Mesenchymal stem cell (in vitro differentiated cells and primary cell): ENCODE measurements at places on chromosomes 3 and 15.
A peak's percentile ranks its signal among the peaks of the same experiment; 100 is the strongest.

DNA sequence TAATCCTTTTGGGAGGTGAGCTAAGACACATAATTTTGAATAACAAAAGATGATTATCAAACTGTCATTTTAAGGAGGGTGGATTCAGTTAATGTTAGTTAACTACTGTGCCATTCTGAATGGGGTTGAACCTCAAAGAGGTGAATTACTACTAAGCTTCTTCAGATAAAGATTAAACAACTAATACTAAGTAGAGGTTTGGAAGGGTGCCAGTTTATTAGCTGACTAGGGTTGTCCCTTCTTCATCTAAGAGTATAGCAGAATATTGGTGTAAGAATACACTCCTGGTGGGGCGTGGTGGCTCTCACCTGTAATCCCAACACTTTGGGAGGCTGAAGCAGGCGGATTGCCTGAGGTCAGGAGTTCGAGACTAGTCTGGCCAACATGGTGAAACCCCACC, 123.1 kb upstream of the LRRFIP2 start:
- DNase-seq = no peak

DNA sequence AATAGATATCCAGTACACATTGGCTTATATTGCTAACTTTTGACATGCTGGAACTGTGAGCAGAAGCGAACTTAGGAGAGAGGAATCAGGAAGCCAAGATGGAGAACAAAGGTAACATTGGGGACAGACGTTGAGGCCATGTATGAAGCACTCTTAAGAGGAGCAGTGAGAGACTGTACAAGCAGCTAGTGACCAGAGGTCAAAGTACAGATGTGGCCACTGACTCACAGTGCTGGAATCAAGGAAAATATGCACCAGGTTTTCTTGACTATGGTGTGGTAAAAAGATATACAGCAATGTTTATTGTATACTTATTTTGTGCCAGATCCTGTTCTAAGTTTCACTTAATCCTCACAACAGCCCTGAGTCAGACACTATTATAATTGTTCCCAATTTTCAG, 2.0 kb upstream of the IL20RB start:
- DNase-seq = peak; percentile 93

GRCh38 chr3:72756900-72757299, 91.3 kb downstream of the SHQ1 start:
- no peak for DNase-seq

DNA sequence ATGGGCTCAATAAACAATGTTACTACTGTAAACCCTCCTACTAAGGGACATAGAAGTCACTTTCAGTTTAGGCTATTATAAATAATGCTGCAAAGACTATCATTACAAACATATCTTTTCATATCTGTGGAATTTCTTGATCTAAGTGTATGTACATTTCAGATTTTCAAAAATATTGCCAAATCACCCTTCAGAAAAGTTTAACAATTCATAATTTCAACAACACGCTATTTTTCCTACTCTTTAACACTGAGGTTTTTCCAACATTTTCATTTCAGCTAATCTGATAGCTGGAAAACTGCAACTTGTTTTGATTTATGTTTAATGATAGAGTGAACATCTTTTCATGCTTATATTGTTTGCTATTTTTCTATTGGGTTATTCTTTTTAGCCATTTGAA, 69.0 kb downstream of the ALDH1A2 start:
- DNase-seq = no peak

DNA sequence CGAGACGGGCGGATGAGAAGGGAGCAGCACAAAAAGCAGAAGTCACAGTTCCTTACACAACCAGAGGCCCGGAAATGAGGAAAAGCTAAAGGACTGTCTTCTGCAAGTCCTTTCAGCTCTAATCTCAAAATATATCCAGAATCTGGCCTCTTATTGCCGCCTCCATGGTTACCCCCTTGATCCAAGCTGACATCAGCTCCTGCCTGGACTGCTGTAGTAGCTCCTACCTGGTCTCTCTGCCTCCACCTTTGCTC, 324.0 kb upstream of the ROPN1 start:
- DNase-seq = no peak

DNA sequence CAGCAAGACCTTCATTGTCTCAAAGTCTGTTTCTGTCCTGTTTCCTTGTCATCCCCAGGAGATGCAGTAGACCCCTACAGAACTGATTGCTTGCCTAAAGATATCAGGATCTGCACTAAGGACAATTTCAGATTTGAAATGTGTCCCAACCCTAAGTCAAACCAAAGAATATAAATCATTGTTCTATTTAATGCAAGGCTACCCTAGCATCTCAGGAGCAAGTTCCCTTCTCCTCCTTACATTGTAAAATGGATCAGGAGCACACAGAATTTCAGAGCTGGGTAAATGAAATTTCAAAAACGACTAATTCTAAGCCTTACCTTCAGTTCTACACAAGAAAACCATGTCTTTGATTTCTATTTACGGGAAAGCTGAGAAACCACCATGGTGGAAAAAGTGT, 360.9 kb upstream of the KCNH8 start:
- DNase-seq = no peak

- no peak for DNase-seq
Measured at GRCh38 chr15:70125605-70126004, 27.9 kb upstream of the TLE3 start.

- DNase-seq = no peak
Measured at GRCh38 chr3:40464339-40465110, 7.4 kb downstream of the RPL14 start.

GRCh38 chr3:14549256-14549919, 9.2 kb upstream of the GRIP2 start:
- peak; percentile 26 for DNase-seq

- no peak for DNase-seq
Measured at GRCh38 chr3:23829242-23829934, 23.6 kb downstream of the UBE2E1 start.

DNA sequence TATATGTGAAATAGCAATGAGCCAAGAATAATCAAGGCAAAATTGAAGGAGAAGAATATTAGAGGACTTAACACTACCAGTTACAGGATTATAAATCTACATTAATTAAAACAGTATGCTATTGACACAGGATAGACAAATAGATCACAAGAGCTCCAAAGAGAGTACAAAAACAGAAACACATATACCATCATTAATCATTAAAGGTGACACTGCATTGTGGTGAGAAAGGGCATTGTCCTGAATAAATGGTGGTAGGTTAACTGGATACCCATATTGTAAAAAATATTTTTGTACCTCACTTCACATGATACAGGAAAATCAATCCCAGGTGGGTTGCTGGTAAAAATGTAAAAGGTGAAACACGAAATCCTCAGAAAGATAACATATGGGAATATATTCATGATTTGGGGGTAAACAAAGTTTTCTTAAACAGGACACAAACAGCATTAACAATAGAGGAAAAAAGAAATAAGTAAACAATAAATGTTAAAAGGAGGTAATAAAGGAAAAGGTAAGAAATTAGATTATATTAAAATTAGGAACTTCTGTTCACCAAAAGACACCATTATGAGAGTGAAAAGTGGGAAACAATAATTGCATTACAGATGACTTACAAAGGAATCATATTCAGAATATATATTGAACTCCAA, 145.2 kb downstream of the THRB start:
- DNase-seq = no peak

DNA sequence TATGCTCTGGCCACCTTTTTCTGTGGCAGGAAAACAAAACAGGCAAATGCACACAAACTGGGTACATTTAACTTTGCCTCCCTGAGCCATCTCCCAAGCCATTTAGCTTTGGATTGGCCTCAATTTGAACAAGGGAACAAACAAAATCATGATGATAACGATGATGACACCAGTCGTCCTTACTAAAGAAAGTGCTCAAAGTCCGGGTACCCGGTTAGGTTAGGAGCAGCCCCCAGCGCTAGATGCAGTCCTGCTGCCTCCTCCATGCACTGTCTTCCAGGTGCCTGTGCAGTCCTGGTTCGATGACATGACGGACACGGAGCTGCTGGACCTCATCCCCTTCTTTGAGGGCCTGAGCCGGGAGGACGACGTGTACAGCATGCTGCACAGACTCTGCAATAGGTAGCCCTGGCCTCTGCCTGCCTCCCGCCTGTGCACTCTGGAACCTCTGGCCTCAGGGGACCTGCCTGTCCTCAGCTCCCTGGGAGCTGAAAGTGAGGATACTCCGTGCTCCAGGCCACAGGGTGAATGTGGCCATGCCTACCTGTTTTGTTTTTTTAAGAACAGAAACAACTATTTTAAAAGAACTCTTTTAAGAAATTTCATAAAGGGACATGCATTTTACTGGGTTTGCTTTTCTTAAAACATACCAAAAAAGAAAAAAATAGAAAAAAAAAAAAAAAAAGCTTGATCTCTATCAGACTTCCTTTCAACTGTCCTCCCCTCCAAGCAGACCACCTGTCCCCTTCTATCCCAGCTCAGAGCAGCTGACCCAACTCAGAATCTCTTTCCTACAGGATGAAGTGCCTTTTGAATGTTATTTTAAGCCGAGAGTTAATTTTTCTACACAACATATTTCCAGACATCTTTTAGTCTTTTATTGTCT, 9.9 kb upstream of the VILL start:
- no peak for DNase-seq

GRCh38 chr15:83918011-83918410, 264.1 kb downstream of the ADAMTSL3 start:
- no peak for DNase-seq

DNA sequence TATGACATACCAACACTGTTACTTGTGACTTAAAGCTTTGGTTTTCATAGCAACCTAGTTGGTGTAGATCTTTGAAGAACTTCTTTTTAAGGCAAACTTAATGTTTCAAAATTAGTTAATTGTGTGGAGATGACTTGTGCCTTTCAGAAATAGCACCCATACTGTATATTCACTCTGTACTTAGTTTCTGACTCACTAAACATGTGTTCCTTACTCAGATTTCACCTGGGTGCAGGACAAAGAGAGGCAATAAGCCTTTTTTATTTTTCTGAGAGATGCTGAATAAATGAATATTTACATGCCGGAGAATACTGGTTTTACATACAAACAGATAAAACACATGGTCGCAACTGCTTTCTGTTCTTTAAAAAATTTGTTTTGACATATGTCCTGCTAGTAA, 44.8 kb downstream of the SLC25A26 start:
- no peak for DNase-seq

DNA sequence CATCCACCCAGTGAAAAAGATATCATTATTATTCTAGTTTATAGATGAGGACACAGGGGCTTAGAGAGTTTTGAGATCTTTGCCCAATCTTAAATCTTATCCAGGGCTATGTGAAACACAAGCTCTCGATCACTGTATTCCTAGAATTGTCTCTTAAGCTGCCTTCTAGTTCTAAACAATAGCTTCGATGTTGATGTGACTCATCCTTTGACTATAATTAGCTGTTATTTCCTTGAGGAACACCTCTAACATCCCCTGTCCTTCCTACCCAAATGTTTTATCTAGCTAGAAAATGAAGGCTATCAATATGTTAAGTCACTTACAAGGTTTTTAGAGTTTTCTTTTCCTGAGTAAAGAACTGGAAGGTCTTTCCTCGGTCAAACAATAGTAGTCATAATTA, 83.1 kb upstream of the STAC start:
- DNase-seq = no peak

- peak; percentile 98 for DNase-seq
Measured at GRCh38 chr3:172129850-172130716, 90.7 kb downstream of the FNDC3B start.

DNA sequence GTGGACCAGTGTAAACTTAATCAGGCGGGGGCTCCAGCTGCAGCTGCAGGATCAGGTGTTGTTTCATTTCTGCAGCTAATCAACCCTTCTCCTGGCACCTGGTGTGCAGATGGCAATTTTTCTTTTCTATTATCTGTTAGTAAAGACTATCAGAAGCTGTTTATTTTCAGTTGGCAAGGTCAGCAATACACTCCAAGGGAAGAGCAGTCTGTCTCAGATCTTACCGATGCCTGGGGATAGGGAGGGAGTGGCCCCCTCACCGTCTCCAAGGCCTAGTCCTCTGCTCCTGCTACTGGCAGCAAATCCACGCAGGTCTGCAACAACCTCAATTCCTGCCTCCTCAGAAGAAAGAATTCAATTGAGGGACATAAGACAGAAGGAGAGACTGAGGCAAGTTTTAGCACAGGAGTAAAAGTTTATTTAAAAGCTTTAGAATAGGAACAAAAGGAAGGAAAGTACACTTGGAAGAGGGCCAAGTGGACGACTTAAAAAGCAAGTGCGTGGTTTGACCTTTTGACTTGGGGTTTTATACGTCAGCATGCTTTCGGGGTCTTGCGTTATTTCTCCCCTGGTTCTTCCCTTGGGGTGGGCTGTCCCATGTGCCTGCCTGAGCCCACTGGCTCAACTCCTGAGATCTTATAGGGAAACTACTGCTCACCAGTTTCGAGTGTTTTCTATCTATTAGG, 9.2 kb downstream of the CCRL2 start:
- DNase-seq = no peak

DNA sequence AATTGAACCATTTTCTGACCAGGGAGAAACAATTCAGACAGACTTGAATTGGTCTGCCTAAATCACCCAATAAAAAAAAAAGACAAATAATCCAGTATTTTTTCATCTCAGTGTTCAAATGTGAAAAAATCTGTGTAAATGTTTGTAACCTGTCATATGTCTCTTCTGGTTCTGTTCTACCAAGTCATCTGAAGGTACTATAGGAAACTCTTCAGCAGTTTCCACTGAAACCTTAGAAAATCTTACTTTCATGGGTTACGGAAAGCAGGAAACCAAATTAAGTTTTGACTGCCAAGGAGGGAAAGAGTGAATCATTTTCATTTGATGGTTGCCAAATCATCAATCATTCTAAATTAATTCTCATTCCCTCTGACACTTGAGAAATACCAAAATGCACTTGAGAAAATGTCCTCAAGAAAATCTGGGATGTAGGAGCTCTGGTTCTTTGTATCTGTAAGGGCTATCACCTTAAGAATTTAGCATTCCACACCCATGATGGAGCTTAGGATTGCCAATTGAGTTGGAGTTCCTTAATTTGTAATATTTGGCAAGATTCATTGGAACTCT, 278.2 kb upstream of the KCNH8 start:
- DNase-seq = no peak

DNA sequence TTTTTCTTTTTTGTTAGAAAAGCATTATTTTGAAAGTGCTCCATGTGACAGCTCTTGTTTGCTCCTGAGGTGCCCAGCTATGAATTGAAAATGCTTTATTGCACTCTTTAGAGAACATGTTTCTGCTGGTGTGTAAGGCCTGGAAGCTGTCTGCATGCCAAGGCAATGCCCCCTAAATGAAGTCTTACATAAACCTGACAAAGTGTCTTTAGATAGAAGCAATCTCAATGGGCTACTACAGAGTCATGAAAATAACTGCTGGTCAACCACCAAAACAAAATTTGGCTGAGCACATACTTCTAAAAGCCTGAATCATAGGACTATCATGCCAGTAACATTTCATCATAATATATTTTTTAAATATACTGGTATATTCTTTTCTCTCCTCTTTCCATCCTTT, 178.7 kb downstream of the THRB start:
- no peak for DNase-seq

- no peak for DNase-seq
Measured at GRCh38 chr15:88208396-88208795, 48.1 kb downstream of the NTRK3 start.

DNA sequence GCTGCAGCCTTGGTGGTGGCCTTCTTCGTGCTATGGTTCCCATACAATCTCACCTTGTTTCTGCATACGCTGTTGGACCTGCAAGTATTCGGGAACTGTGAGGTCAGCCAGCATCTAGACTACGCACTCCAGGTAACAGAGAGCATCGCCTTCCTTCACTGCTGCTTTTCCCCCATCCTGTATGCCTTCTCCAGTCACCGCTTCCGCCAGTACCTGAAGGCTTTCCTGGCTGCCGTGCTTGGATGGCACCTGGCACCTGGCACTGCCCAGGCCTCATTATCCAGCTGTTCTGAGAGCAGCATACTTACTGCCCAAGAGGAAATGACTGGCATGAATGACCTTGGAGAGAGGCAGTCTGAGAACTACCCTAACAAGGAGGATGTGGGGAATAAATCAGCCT, 10.4 kb downstream of the CYP8B1 start:
- DNase-seq = no peak
